B cell (primary cell): ENCODE measurements at places on chromosomes 4 and X. TPM values are rescaled to one million over a fixed set of nuclear protein-coding genes. Genes with fewer than 3 reads are reported as not detected.

DNA sequence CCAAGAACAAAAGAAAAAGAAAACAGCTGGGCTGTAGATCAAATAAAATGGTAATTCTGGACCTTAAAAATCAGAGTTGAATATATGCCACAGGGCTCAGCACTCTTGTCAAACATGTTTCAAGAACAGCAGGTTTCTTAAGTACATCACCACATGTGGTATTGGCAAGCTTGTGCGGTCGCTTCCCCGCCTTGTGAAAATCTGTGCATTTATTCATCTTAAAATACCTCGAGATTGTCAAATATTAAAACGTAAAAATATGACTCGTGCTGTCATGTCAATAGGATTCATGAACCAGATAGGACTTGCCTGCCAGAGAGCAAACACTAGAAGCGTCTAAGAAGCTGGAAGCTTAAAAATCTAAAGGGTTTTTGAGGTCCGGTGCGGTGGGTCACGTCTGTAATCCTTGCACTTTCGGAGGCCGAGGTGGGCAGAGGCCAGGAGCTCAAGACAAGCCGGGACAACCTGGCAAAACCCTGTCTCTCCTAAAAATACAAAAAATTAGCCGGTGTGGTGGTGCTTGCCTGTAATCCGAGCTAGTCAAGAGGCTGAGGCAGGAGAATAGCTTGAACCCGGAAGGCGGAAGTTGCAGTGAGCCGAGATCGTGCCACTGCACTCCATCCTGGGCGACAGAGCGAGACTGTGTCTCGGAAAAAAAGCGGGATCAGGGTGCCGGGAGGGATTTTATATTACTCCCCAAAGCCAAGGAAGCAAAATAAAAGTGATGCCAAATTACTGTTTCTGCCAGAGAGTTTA, 40.2 kb upstream of the TMEM154 start:
- H3K36me3 ChIP-seq = no peaks in the 10 kb centered on the region
- no peak overlapping the region for H3K27ac ChIP-seq
- no peaks in the 10 kb centered on the region for H3K27me3 ChIP-seq
- no peaks in the 10 kb centered on the region for H3K4me1 ChIP-seq
- DNase-seq = no peak
- no peak overlapping the region for H3K4me3 ChIP-seq

DNA sequence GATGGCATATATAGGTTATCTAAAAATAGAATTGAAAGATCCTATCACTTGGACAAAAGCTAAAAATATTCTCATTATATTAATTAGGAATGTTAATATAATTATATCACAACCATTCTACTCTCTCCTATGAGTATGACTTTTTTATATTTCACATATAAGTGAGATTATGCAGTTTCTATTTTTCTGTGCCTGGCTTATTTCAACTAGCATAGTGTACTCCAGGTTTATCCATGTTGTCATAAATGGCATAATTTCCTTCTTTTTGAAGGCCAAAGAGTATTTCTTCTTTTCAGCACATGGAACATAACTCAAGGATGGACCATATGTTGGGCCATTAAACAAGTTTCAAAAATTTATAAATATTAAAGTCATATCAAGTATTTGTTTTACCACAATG, 421.2 kb upstream of the CTSO start:
- no peak for DNase-seq
- H3K4me1 ChIP-seq = no peaks in the 10 kb centered on the region
- H3K27me3 ChIP-seq = no peaks in the 10 kb centered on the region
- no peaks in the 10 kb centered on the region for H3K36me3 ChIP-seq

DNA sequence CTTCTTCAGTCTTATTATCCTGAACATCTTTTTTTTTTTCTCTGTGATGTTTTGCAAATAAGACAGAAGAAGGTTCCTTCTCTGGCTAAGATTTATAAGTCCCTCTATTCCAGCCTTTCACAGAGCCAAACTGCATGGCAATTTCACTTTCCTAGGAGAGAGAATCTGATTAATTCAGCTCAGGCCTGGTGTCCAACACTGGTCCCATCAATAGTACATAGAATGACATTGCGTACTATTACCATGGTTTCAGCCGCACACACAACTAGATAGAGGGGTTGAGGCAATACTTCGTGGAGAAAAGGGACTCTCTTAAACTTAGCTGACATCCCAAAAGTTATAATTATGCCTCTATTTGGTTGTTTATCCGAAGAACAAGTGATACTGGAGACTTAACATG, 18.5 kb downstream of the DCAF8L2 start:
- no peaks in the 10 kb centered on the region for H3K36me3 ChIP-seq
- H3K27ac ChIP-seq = no peak overlapping the region
- no peak overlapping the region for H3K4me3 ChIP-seq
- H3K4me1 ChIP-seq = no peaks in the 10 kb centered on the region

GRCh38 chr4:55398966-55399365, 3.2 kb downstream of the TMEM165 start:
- peaks cover 33% of the 10 kb centered on the region for H3K4me1 ChIP-seq
- no peaks in the 10 kb centered on the region for H3K27me3 ChIP-seq
- H3K27ac ChIP-seq = no peak overlapping the region
- H3K4me3 ChIP-seq = no peak overlapping the region
- DNase-seq = no peak

DNA sequence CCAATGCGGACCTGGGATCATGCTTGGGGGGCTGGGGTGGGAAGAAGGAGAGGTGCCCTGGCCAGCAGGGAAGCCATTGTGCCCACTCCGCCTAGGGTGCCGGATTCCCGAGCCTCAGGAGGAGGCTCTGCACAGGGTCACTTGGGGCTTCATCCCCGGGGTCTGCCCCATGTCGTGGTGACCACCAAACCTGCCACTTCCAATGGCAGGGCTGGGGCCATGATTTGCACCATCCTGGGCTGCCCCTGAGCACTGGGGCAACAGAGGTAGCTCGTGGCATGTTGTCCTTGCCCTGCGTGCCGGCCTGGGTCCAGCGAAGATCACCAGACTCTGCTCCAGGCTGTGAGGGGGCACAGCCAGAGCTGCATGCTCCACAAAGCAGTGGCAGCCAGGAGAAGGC, 71.4 kb upstream of the DCAF12L2 start:
- no peaks in the 10 kb centered on the region for H3K36me3 ChIP-seq
- no peaks in the 10 kb centered on the region for H3K27me3 ChIP-seq
- no peak overlapping the region for H3K4me3 ChIP-seq
- no peaks in the 10 kb centered on the region for H3K4me1 ChIP-seq
- H3K27ac ChIP-seq = no peak overlapping the region

Gene FAM13A
- polyA plus RNA-seq = 0.51 and 0.61 TPM in 2 replicates

DNA sequence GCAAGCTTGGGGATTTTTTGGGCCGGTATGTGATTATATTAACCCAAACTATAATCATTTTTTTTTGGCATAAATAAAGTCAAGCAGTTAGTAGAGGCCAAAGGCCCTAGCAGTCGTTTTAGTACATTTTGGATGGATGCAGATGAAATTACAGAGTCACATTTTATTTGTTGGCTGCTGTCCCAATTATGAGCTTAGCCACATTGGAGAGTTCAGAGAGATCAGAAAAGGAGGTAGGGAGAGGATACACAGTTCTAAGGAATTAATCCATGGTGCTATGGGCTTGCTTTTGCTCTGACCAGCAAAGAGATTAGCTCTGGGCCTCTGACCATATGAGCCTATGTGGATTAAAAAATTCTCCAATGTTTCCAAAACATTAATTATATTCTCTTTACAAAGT, 395.1 kb downstream of the RAPGEF2 start:
- DNase-seq = no peak
- no peaks in the 10 kb centered on the region for H3K4me1 ChIP-seq
- H3K27me3 ChIP-seq = no peaks in the 10 kb centered on the region
- no peak overlapping the region for H3K4me3 ChIP-seq

- H3K36me3 ChIP-seq = no peaks in the 10 kb centered on the region
- no peaks in the 10 kb centered on the region for H3K4me1 ChIP-seq
- H3K27me3 ChIP-seq = no peaks in the 10 kb centered on the region
- DNase-seq = no peak
- no peak overlapping the region for H3K4me3 ChIP-seq
- no peak overlapping the region for H3K27ac ChIP-seq
Observed at GRCh38 chr4:73917081-73917501, 47.9 kb downstream of the CXCL1 start.

DNA sequence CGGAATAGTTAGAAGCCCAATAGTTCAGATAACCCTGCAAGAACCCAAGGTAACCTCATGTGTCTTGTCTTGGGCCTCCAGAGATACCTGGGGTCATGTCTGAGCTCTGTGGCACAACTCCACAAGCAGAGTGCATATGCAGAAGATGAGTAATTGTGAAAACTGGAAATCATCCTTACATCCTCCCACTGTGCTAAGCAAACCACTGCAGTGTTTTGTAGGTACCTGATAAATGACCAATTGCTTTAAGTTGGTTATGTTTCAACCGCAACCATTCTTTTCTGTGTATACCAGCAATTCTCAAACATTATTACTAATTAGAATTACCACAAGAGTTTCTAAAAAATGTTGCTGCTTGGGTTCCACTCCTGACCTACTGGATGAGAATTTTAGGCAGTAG, 73.2 kb downstream of the CBLL2 start:
- H3K4me3 ChIP-seq = no peak overlapping the region
- H3K36me3 ChIP-seq = no peaks in the 10 kb centered on the region
- no peaks in the 10 kb centered on the region for H3K4me1 ChIP-seq
- DNase-seq = no peak
- H3K27me3 ChIP-seq = no peaks in the 10 kb centered on the region

DNA sequence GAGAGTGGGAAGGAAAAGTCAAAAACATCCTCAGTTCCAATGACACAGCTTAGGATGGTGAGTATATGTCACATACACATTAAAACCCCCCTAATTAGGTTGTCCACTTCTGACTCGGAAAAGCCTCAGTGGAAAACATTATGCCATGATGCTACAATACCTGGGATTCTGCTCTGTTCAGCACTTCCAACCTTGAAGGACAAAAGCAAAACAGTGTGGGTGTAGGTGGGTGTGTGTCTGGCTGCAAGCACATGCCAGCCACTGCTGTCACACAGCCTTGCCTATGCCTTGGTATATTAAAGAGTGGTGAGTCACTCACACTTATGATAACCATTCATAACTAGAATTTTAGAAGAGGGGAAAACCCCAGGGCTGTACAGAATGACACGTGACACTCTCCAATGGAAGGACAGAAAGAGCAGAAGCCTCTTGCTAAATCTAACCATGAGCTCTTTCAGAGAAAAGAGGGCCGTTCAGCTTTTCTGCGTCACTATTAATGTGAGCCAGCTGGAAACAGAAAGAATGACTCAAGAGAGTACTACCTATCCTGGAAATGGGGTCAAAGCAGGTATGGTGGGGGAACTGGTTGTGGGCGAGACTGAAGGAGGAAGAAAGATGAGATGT, 159.6 kb downstream of the TET2 start:
- no peak overlapping the region for H3K27ac ChIP-seq
- no peak overlapping the region for H3K4me3 ChIP-seq
- H3K36me3 ChIP-seq = no peaks in the 10 kb centered on the region
- no peaks in the 10 kb centered on the region for H3K27me3 ChIP-seq

GRCh38 chr4:47749060-47749459, 88.8 kb downstream of the CORIN start:
- no peak for DNase-seq
- H3K27ac ChIP-seq = no peak overlapping the region
- no peaks in the 10 kb centered on the region for H3K4me1 ChIP-seq
- H3K27me3 ChIP-seq = no peaks in the 10 kb centered on the region

- no peak for DNase-seq
- no peak overlapping the region for H3K27ac ChIP-seq
- H3K4me3 ChIP-seq = no peak overlapping the region
- no peaks in the 10 kb centered on the region for H3K27me3 ChIP-seq
- no peaks in the 10 kb centered on the region for H3K4me1 ChIP-seq
Observed at GRCh38 chr4:100682477-100683218, 164.8 kb upstream of the EMCN start.

DNA sequence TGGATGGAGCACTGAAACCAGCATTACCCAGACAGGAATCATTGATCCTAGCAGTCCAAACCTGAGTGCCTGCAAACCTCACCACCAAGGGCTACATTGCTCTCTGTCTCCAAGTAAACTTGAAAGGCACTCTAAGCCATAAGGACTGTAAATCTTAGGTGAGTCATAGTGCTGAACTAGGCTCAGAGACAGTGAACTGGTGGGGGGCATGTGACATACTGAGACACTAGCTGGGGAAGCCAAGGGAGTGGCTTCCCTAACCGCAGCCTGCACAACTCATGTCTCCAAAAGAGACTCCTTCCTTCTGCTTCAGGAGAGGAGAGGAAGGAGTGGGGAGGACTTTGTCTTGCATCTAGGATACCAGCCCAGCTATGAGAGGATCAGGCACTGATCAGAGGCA, 235.5 kb upstream of the ACTRT1 start:
- H3K27ac ChIP-seq = no peak overlapping the region
- H3K4me3 ChIP-seq = no peak overlapping the region
- no peaks in the 10 kb centered on the region for H3K27me3 ChIP-seq
- no peaks in the 10 kb centered on the region for H3K36me3 ChIP-seq
- DNase-seq = no peak
- no peaks in the 10 kb centered on the region for H3K4me1 ChIP-seq

DNA sequence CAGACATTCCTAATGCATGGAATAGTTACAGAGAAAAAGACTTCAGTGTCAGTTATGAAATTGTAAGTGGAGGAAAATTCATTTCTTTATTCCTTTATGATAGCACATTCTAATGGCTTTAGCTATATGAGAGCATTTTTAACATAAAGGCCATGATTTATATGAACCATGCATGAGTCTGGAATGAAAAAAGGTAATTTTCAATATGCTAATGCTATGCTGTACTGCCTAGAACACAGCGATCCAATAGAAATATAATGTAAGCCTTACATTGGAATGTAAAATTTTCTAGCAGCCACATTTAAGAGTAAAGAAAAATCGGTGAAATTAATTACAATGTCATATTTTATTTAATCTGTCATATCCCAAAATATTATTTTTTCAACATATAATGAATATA, 932.0 kb downstream of the C4orf33 start:
- no peak overlapping the region for H3K4me3 ChIP-seq
- no peaks in the 10 kb centered on the region for H3K36me3 ChIP-seq
- H3K27ac ChIP-seq = no peak overlapping the region

Gene DCHS2
- polyA plus RNA-seq = 0.06 and 0.16 TPM in 2 replicates

DNA sequence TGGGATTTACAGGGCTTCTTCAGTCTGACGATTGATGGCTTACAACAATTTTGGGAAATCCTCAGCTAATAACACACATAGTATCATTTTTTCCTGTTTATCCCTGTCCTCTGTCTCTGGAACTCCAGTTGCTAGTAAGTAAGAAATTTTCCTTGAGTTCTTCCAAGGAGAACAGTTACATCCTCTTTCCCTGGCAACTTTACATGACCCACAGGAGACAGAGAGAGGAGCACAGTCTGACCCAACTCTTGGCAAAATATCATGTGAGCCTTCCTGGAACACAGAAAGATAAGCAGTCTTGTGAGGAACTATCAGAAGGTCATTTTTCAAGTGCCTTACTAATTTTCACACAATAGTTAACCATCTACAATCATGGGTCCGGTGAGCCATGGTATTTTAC, 578.7 kb upstream of the PABPC4L start:
- no peak for DNase-seq
- no peak overlapping the region for H3K4me3 ChIP-seq
- no peaks in the 10 kb centered on the region for H3K36me3 ChIP-seq
